Immature natural killer cell (primary cell): ENCODE measurements at places on chromosomes 6 and 20. TPM values are rescaled to one million over a fixed set of nuclear protein-coding genes. Genes with fewer than 3 reads are reported as not detected.

The FAM217A gene
- polyA plus RNA-seq: not detected

The FOXQ1 gene
- not detected for polyA plus RNA-seq

The EBF4 gene
- 1.3 TPM for polyA plus RNA-seq

The HUS1B gene
- polyA plus RNA-seq: 1.6 TPM

The SIRPD gene
- not detected for polyA plus RNA-seq

GRCh38 chr6:130742131-130742681 is 85.0 kb upstream of the SMLR1 start:
- no peak overlapping the region for H3K27ac ChIP-seq
- no peak for DNase-seq
- no peaks in the 10 kb centered on the region for H3K36me3 ChIP-seq

- H3K4me1 ChIP-seq: peaks cover 23% of the 10 kb centered on the region
- H3K27ac ChIP-seq: peak overlapping the region; percentile 99
- DNase-seq: peak; percentile 67
- H3K4me3 ChIP-seq: peak overlapping the region; percentile 99
- peaks cover 18% of the 10 kb centered on the region for H3K27me3 ChIP-seq
Measured at GRCh38 chr6:28081486-28081751, 1.1 kb downstream of the ZNF165 start.

- no peak for DNase-seq
- no peaks in the 10 kb centered on the region for H3K4me1 ChIP-seq
- H3K36me3 ChIP-seq: no peaks in the 10 kb centered on the region
- H3K27me3 ChIP-seq: no peaks in the 10 kb centered on the region
- no peak overlapping the region for H3K4me3 ChIP-seq
Measured at GRCh38 chr6:112332274-112332673, 14.9 kb upstream of the RFPL4B start.

GRCh38 chr6:14079433-14079832 is 38.1 kb upstream of the CD83 start:
- no peak for DNase-seq
- H3K27me3 ChIP-seq: no peaks in the 10 kb centered on the region
- H3K36me3 ChIP-seq: no peaks in the 10 kb centered on the region
- H3K27ac ChIP-seq: no peak overlapping the region

GRCh38 chr6:96716221-96716620 is 121.1 kb downstream of the GPR63 start:
- H3K4me1 ChIP-seq: no peaks in the 10 kb centered on the region
- no peak for DNase-seq
- no peaks in the 10 kb centered on the region for H3K27me3 ChIP-seq
- no peak overlapping the region for H3K27ac ChIP-seq
- no peaks in the 10 kb centered on the region for H3K36me3 ChIP-seq
- H3K4me3 ChIP-seq: no peak overlapping the region

DNA sequence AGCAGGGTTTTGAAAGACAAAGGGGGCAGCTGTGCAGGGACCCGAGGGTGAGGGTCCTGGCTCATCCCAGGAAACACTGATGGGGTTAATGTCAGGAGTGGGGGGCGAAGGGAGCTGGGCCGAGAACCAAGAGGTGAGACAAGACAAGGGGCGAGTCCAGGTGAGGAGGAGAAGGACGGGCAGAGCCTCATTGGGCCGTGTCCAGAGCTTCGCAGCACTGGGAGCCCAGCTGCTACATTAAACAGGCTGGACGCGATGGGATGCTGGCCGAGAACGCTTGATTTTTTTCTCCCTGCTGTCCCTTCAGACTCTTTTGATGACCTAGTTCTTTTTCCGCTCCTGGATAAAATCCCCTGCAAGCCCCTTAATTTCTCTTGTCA is 172.8 kb upstream of the SNX9 start:
- no peak overlapping the region for H3K4me3 ChIP-seq
- DNase-seq: no peak
- H3K36me3 ChIP-seq: peaks cover 24% of the 10 kb centered on the region
- H3K27me3 ChIP-seq: no peaks in the 10 kb centered on the region
- peaks cover 12% of the 10 kb centered on the region for H3K4me1 ChIP-seq
- H3K27ac ChIP-seq: no peak overlapping the region

- no peaks in the 10 kb centered on the region for H3K36me3 ChIP-seq
- H3K4me1 ChIP-seq: peaks cover 12% of the 10 kb centered on the region
- no peak for DNase-seq
- H3K4me3 ChIP-seq: no peak overlapping the region
- peaks cover 5% of the 10 kb centered on the region for H3K27me3 ChIP-seq
- H3K27ac ChIP-seq: no peak overlapping the region
Measured at GRCh38 chr6:106801256-106801655, 171.9 kb downstream of the QRSL1 start.

- no peak overlapping the region for H3K4me3 ChIP-seq
- H3K4me1 ChIP-seq: no peaks in the 10 kb centered on the region
- peaks cover 15% of the 10 kb centered on the region for H3K27me3 ChIP-seq
- no peak overlapping the region for H3K27ac ChIP-seq
- H3K36me3 ChIP-seq: no peaks in the 10 kb centered on the region
Measured at GRCh38 chr20:4836935-4837334, 115.2 kb downstream of the PRND start.

- no peaks in the 10 kb centered on the region for H3K36me3 ChIP-seq
- no peaks in the 10 kb centered on the region for H3K27me3 ChIP-seq
- DNase-seq: no peak
- H3K27ac ChIP-seq: no peak overlapping the region
- no peak overlapping the region for H3K4me3 ChIP-seq
- H3K4me1 ChIP-seq: no peaks in the 10 kb centered on the region
Measured at GRCh38 chr6:5390177-5390576, 128.9 kb downstream of the FARS2 start.

DNA sequence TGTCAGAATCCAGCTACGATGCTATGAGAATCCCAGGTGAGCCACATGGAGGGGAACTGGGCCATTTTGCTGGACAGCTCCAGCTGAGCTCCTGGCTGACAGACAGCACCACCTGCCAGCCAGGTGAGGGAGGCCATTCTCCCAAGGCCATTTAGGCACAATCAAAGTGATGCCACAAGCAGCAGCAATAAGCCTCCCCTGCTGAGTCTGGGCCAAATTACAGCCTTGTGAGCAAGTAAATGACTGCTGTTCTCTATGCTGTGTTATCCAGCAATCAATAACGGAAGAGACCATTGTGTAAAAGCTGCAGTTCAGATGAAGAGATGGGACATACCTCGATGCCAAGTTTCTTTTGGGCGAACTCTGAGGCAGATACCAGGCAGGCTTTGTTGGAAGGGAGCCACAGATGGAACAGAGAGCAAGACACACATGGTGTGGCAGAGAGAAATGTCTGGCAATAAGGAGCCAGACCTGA is 14.0 kb upstream of the SCGN start:
- H3K4me3 ChIP-seq: no peak overlapping the region
- peaks cover 2% of the 10 kb centered on the region for H3K27me3 ChIP-seq
- no peaks in the 10 kb centered on the region for H3K36me3 ChIP-seq
- no peaks in the 10 kb centered on the region for H3K4me1 ChIP-seq
- DNase-seq: no peak

DNA sequence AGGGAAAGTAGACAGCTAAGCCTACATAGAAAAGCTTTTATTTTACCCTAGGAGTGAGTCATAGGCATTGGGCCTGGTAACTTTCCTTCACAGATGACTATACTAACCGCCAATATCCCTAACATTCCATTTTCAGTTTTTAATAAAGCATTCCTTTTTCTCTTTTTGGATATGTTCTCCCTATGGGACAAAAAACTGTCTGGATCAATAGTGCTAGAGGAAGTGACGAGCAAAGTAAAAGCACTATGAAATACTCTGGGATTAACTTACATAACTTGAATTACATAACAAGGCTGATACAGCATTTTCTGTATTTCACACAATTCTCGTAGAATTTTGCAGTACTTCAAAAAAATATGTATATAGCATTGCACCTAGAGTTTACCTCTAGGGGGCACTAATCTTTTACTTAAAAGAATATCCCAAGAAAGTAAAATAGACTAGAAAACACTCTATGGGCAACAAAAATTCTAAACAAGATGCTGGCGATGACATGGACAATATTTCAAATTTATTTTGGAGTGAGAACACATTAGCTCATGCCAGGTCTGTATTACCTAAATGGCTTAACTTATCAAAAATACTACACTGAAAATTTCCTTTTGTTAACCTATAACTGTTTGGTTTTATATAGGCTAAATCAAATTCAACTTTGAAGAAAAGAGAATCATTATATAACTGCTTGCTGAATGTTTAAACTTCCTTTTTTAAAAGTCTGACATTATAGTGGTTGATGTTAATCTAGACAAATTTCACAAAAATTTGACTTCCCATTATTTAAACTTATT is 66.3 kb upstream of the DST start:
- H3K4me1 ChIP-seq: no peaks in the 10 kb centered on the region
- H3K27ac ChIP-seq: no peak overlapping the region
- peaks cover 2% of the 10 kb centered on the region for H3K27me3 ChIP-seq
- H3K4me3 ChIP-seq: no peak overlapping the region
- peak; percentile 19 for DNase-seq

DNA sequence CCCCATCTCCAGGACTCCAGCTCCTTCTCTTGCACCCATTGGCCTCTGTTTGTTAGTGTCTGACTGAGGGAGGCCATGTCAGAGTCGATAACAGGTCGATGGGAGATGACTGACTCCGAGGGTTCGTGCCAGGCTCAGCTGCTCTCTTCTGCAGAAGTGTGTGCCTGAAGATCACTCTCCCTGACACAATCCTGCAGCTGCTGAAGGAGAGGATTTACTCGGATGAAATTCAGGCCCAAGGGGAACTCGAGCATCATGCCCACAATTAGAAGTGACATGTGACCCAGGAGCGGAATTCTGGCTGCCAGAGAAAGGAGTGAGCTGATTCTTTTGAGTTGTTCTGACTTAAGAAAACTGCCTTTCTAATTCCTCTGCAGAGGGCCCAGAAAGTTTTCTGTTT is 318.2 kb downstream of the MAFB start:
- no peaks in the 10 kb centered on the region for H3K36me3 ChIP-seq
- DNase-seq: no peak
- no peak overlapping the region for H3K4me3 ChIP-seq
- H3K27ac ChIP-seq: no peak overlapping the region
- H3K4me1 ChIP-seq: no peaks in the 10 kb centered on the region
- H3K27me3 ChIP-seq: no peaks in the 10 kb centered on the region

- DNase-seq: no peak
- H3K36me3 ChIP-seq: no peaks in the 10 kb centered on the region
- H3K4me1 ChIP-seq: peaks cover 13% of the 10 kb centered on the region
- no peak overlapping the region for H3K4me3 ChIP-seq
Measured at GRCh38 chr6:137921823-137922222, 54.8 kb downstream of the TNFAIP3 start.

DNA sequence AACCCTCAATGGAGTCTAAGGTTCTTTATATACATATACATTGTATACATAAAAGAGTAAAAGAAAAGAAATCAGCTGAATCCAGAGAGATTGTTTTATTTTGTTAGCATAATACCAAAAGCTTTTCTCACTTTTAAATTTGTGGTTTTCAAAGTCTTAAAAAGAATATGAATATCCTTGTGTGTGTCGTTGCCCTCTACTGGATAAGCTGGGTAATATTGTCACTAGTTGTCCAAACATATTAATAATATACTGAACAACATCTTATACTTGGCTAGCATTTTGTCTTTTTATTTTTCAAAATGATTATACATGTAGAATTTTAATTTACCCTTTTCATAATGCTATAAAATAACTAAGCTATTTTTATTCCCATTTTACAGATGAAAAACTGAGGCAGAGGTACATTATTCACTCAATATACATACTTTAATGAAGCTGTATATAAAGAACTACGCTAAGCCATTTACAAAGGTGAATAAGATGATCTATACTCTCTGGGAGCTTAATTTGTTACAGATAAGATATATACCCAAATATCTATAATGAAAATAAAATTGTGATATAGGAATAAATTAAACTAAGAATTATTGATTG is 531.7 kb downstream of the TFAP2B start:
- H3K36me3 ChIP-seq: no peaks in the 10 kb centered on the region
- no peak overlapping the region for H3K27ac ChIP-seq
- DNase-seq: no peak
- no peaks in the 10 kb centered on the region for H3K4me1 ChIP-seq

DNA sequence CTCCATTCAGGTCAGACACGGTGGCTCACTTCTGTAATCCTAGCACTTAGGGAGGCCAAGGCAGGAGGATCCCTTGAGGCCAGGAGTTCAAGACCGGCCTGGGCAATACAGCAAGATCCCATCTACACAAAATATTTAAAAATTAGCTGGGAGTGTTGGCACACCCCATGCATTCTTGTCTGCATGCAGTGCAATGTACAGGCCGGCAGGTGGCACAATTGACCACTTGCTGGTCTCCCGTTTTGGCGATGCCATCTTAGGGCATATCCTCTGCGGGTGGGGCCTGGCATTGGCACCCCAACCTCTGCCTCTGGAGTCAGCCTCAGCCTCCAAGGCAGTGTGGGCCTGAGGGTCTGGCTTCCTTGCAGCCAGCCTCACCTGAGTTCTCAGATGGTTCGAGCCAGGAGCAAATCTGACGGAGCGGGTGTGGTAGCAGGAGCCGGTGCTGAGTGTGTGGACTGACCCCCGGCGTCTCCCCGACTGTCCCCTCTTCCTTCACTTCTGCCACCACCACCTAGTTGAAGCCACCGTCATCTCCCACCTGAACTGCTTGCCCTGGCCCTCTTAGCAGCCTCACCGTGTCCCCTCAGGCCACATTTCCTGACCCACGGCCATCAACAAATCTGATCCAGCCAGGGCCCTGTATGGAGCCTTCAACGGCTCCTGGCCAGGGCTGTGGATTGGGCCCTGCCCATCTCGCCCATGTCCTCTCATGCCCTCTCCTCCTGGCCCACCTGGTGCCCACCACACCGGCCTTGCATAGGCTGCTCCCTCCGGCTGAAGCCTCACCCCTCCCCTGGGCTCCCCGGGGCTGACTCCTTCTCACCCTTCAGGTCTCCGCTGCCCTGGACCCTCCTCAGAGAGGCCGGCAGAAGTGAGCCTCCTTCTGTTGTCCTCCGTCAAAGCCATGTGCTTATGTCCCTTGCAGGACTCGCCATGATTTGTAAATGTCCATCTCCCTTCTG is 44.0 kb downstream of the EFCAB8 start:
- DNase-seq: peak; percentile 53
- no peak overlapping the region for H3K27ac ChIP-seq
- H3K4me1 ChIP-seq: no peaks in the 10 kb centered on the region
- peaks cover 2% of the 10 kb centered on the region for H3K27me3 ChIP-seq

GRCh38 chr6:151322570-151322969 is 68.8 kb downstream of the ZBTB2 start:
- H3K4me3 ChIP-seq: no peak overlapping the region
- H3K36me3 ChIP-seq: no peaks in the 10 kb centered on the region
- H3K27me3 ChIP-seq: peaks cover 16% of the 10 kb centered on the region
- DNase-seq: no peak
- H3K4me1 ChIP-seq: peaks cover 20% of the 10 kb centered on the region
